ENCODE measurements at places on chromosomes 7 and 10.

GRCh38 chr10:35594115-35595079, 10.7 kb upstream of the GJD4 start:
- DNase-seq, result no peak

- no peak for DNase-seq
These were observed 327.9 kb downstream of the ADARB2 start for GRCh38 chr10:1409392-1409791.

DNA sequence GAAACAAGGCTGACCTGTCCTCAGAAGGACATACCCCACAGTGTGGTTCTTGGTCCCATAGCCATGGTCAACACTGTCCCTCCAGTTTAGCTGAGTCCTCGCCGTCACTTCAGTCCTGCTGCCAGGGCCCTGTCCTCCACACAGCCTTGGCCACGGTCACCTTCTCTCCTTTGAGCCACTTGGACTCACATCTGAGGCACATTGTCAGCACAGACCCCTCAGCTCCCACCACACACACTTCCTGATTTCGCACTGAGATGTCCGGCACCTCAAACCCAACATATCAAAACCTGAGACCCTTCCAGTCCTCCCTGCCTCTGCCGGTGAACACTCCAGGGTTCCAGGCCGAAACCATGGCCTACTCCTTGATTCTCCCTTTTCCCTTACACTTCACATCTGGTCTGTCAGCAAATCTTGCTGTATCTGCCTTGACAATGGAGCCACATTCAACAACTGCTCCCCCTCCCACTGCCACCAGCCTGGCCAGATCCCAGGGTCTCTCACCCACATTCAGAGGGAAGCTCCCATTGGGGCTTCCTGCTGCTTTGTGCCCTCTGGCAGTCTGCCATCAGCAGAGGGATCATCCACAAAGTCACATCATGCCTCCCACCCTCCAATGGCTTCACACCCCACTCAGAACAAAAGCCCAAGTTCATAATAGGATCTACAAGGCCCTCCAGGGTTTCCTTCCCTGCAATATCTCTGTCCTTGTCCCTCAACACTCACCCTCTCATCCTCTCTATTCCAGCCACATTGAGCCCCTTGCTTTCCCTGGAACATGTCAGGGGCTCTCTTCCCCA, 219.6 kb upstream of the SHH start:
- no peak for DNase-seq

- DNase-seq, result no peak
These were observed 190.8 kb downstream of the TRIL start for GRCh38 chr7:28767356-28767755.

- no peak for DNase-seq
These were observed 115.9 kb downstream of the PIP4K2A start for GRCh38 chr10:22598478-22598877.

GRCh38 chr10:124802313-124802675, 675 bp downstream of the ABRAXAS2 start:
- DNase-seq, result no peak

DNA sequence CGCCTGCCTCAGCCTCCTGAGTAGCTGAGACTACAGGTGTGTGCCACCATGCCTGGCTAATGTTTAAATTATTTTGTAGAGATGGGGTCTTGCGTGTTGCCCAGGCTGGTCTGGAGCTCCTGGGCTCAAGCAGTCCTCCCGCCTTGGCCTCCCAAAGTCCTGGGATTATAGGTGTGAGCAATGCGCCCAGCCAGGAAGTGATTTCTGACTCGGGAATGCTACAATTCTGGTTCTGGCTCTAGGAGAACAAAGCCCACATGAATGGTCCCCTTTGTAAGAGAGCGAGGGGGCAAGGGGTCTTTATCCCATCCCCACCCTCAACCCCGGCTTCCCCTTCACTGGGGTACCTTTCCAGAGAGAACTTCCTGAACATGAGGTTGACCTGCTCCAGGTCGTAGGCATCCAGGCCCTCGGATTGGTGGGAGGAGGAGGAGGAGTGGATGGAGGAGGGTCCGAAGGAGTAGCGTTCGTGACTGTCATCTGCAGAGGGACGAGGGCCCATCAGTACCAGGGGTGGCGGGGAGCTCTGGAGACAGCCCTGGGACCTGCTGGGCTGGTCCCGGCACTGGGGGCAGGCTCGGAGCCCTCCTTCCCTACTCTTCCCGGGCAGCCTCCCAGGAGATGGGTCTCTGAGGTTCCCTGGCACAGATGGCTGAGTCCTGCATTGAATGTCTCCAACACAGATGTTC, 79.9 kb upstream of the GNA12 start:
- DNase-seq, result no peak

DNA sequence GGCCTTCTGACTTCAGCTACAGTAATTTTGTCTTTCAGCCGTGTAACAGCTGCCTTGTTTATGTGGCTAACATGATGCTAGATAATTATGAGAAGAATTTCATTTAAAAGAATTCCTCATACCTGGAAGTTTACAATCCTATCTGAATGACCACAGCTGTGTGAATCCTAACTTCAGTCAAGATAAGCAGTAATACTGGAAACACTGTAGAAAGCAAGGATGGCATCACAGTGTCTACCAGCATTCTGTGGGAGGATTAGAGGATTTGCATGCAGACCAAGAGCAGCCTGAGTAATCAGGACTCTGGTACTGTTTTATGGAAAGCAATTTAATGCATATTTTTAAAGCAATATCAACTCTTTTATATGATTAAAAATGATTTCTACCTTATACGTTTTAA, 282.4 kb downstream of the EXOC4 start:
- no peak for DNase-seq

All from stimulated activated CD4-positive, alpha-beta T cell treated with anti-CD3 and anti-CD28 coated beads, Interleukin-12 subunit alpha, Interleukin-12 subunit beta, amount 100 ng/mL, for 24 hours (primary cell).